ENCODE measurements at places on chromosomes 6 and 20.

GRCh38 chr6:170281331-170282292 lies 9.3 kb downstream of the DLL1 start:
- no peak for DNase-seq

DNA sequence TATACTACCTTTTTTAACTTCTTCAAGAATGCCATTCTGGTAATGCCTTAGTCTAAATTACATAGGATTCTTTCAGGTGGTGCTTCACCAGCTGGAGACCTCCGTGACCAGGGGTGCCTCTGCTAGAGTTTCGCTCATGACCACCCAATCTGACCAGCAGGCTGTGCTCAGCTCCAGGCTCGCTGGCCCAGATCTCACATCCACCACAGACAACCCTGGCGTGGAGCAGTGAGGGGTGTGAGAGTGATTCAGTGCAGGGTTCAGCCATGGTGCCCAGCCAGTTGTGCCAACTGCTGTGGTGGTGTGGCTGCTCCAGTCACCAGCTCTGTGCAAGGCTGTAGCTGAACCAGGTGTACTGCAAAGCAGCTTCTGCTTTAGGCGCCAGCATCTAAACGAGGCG lies 198.6 kb downstream of the MMUT start:
- DNase-seq, result no peak

DNA sequence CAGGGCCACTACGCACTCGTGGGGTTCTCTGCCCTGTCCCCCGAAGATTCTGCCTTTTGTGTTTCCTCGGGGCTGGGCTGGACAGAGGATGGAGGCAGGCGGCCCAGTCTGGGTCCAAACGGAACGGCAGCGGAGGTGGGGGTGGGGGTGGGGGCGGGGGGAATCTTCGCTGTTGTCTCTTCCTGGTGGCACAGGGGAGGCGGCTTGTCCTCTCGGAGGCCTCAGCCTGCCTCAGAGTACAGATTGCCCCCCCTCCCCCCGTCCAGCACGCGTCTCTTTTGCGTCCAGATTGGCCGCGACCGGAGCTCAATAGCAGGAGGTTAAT lies 1.4 kb upstream of the INSM1 start:
- DNase-seq, result no peak

- no peak for DNase-seq
Observed at GRCh38 chr6:156910938-156911337, 133.8 kb downstream of the ARID1B start.

DNA sequence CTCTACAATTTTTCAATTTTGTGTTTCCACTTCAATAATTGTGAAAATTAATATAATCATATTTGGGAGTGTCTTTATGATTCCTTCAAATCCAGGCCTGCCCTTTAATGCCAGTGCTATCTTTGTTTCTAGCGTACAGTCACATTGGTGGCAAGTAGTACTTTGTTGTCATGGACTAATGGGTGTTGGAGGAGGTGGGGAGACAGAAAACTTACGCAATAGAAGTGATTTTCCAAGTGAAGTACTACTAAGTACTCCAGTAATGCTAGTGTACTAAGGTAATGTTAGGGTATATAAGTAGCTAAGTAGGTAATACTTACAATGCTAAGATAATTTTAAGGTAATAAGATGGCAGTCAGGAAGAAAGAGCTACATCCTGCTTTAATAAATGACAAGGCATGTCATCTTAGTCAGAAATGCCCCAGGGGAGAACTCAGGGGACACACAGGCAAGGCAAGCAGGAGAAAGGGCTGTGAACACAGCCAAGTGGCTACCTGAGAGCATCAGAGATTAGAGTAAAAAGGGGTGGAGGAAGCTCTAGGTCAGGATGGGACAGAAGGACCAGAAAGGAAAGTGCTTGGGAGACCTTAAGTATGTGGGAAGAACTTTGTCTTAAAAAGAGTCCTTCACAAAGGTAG lies 217.2 kb upstream of the PRDM1 start:
- DNase-seq, result no peak

- no peak for DNase-seq
Observed at GRCh38 chr6:19655744-19656143, 181.4 kb upstream of the ID4 start.

DNA sequence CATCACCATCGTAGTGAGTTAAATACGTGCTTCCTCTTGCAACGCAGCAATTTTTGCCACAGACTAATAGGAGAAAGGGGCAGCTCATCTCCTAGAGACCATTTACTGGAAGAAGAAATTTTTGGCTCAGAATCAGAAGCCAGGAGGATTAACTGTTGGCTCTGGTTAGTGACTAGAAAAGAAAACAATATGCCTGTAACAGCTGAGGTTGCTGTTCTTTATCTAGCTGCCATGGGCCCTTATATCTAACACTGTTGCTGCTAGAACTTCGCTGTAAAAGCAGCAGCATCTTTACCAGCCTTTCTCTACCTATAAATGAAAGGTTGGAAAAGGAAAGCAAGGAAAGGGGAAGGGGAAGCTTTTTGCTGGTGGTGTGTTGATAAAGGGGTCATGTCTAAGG lies 65.9 kb downstream of the FAM135A start:
- DNase-seq, result no peak

DNA sequence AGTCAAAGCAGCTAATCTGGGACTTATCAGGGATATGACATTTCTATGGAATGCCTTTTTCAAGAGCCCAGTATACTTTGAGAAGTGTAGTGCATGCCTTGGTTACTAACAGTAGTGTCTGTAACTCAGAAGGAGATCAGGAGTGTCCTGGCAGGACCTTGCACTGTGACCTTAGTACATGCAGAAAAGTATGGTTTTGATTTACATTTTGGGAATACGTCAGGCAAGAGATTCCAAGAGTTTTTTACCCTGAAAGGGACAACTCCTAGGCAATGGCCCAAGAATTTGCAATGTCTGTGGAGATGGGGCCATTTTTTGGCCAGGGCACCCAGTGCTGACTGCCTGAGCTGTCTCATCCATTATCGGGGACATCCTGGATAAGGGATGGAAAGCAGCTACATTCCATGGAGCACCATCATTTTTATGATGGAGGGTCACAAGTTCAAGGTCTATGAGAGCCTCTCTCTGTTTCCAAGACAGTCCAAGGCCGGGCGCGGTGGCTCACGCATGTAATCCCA lies 80.2 kb downstream of the FAM50B start:
- no peak for DNase-seq

DNA sequence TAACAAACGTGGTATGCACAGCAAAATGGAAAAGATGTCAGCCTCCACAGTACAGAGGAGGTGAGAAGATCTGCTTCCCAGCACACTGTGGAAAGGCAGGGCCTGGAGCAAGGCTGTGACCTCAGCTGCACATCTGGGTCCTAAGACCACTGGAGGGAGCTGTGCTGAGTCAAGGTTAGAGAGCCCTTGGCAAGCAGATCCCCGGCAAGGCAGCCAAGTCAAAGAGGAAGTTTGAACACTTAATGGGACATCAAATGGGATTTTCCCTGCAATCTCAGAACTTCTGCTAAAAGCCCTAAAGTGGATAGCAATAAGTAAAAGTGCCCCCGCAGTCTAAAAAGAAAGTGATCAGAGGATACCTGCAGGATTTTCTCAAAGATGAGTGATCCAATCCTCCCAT lies 39.5 kb downstream of the UNC5CL start:
- no peak for DNase-seq

DNA sequence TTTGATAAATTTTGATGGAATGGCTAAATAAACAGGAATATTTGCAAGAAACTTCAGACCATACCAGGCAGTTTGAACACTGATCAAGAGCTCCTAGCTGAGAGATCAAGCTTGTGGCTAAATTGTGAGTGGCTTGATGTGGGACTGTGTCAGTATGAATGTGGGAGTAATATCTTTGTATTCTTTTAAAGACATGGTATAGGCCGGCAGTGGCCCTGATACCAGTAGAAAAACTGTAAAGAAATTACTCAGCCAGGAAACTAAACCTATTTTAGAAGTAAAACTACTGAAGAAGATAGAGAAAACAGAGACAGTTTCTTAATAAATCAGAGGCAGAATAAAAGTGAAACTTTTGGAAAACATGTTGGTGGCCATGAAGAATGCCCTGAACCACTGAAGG lies 608.4 kb upstream of the SYNCRIP start:
- DNase-seq, result no peak

DNA sequence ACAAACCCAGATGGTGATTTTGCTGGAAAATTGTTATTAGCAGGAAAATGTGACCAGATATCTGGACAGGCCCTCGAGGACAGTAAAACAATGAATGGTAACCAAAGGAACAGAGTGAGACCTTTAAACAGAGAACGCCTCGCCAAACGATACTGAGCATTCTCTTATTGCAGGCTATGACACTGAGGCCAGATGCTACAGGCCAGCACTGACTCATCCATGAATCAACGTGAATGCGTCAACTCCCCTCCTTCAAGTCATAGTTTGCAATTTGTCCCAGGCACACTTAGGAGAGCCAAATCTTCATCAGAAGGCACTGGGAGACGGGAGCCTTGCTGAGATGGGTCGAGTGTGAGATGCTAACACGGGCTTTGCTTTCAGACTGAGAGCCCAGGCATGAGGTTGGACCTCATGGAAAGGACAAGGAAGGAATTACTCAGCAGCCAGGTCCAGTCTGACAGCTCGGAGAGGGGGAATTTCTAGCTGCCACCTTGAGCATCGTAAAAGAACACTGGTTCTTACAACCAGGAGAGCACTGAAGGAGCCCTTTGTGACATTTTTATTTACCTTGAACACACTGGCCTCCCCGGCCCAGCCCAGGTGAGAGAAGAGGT lies 60.7 kb downstream of the BMP7 start:
- DNase-seq, result no peak

GRCh38 chr6:170415318-170415717 lies 108.8 kb downstream of the FAM120B start:
- DNase-seq, result no peak

DNA sequence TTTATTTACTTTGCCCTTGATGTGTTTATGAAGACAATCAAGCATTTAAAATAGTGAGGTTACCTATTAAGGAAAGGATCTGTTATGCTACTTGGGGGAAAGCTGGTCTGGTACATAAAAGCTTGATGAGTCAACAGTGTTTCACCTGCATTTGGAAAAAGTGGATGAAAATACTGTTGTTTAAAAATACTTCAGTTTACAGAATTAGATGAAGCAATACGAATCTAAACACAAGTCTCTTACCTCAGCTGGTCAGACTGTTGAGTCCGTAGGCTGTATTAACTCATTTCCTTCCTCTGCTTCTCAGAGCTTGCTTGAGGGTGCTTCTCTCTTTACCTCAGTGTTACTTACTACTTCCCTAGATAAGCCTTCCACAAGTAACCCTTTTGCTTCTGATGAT lies 36.1 kb downstream of the NKX2-4 start:
- no peak for DNase-seq

- no peak for DNase-seq
Observed at GRCh38 chr6:144155529-144155928, 5.2 kb downstream of the STX11 start.

DNA sequence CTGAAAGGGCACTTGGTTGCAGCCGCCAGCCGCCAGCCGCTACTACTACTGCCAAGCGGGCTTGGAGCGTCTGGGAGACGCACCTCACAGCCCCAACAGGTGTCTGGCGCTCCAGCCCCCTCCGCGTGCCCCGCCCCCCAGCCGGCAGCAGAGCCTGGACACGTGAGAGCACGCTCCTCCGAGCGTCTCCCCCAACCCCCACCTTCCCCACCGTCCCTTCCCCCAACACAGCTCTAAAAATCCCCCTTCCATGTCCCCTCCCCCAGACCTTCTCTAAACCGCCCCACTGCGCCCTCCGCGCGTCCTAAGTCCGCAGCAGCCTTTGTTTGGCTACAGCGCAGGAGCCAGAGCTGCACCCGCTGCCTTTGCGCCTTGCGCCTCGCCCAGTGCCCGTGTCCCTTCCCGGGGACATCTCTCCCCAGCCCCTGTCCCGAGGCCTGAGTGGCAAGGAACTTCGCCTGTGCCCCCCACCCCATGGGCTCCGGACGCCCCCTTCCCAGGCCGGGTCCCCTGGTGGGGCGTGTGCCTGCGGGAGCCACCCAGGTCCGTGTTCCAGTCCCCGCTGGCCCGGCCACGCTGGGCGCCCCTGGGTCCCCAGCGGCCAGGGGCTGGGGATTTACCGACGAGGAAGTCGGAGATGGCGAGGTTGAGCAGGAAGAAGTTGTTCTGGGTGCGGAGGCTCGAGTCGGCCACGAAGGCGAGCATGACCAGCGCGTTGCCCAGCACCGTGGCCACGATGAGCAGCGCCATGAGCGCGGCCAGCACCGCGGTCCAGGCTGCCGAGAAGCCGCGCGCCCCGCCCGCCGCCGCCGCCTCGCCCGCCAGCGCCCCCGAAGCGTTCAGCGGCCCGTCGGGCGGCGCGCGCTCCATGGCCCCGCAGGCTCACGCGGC lies 732 bp downstream of the HRH3 start:
- DNase-seq, result no peak

DNA sequence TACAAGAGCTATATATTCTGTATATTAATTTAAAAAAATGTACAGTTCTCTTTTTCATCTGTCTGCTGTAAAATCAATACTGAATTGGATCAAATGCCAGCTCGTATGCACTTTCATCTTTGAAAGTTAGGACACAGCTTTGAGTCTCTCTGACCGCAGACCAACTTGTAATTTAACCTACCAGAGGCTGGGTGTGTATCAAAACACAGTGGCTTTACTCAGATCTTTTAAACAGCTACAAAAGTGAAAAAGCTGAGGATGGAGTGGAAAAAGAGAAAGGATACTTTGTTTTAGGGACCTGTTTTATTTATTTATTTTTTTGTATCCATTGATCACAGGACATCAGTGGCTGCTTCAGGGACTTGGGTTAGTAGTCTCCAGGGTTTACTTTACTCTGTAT lies 44.1 kb downstream of the KIAA0408 start:
- no peak for DNase-seq

GRCh38 chr6:63553900-63554299 lies 18.4 kb upstream of the LOC128125822 start:
- DNase-seq, result no peak

DNA sequence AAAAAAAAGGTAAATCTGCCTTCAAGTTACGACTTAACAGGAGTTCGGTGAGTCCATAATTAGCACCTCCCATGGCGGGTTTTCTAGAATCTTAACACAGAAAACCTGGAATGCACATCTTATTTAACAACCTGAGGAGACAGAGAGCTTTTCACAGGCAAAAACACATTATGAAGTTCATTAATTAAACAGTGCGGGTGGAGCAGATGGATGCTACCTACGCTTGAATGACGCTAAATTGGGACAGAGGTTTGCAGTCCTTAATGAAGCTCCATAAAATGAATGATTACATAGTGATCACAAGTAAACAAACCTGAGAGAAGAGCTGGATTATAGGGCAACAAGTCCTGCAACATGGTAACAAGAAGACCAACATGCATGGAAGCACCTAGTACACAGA lies 81.0 kb downstream of the INSM1 start:
- no peak for DNase-seq

GRCh38 chr6:106356378-106356777 lies 4.1 kb upstream of the CRYBG1 start:
- DNase-seq, result no peak

DNA sequence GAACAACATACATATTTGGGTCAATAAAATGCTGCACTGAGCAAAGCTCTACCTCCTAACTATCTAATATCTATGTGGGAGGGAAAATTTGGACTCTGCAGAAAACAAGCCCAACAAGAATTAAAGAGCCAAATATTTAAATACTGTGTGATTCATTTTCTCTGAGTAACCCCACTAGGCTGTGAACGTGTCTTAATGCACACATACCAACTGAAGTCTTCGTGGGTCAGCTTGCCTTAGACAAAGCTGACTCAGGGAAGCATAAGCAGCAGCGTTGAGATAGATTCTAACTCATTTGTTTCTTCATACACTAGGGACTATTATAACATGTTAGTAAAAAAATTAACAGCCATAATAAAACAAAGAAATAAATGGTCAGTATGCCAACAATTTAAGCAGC lies 114.3 kb downstream of the GJA1 start:
- DNase-seq, result no peak

GRCh38 chr6:125906158-125906998 lies 50.2 kb upstream of the HINT3 start:
- no peak for DNase-seq

Measured in right forelimb (tissue), 1 donor.